CD4-positive, alpha-beta T cell treated with Interferon gamma for 1 hour (primary cell): ENCODE measurements at places on chromosomes 2 and 18.

DNA sequence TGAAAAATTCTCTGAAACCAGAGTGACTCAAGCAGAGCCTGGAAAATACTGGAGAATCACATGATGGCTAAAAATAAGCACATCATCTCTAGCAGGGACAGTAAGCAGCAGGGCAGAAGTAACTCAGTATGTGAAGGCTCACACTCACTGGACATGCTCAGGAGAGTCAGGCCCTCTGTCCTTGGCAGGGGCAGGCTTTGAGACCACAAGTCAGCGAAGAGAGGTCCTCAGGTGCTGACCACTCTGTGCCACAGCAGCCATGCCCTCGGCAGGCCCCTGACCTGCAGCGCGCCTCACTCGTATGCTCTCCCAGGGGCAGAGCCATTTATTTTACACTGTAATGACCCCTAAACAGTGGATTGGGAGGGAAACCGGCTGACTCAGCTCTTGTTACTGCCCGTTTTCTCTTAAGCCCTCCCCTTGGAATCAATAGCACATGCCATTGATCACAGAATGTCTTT lies 76.8 kb downstream of the MAPRE2 start:
- no peak for DNase-seq

GRCh38 chr2:119741868-119742267 lies 17.9 kb upstream of the PTPN4 start:
- no peak for DNase-seq

DNA sequence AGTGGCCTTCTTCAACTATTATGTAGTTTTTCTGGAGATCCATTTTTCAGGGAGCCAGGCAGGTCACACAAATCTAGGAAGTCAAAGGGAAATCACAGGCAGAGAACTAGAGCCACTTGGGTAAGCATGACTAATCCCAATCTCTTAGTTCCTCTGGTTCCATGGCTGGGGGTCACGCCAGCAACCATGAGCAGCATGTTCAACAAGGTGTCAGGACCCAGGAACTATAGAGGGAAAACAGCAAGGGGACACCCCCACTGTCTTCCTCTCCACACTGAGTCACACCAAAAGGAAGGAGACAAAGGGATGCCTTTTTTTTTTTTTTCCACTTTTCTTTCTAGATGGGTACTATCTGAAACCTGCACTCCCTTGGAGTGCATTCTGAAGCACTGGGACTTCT lies 250.9 kb downstream of the OTX1 start:
- DNase-seq, result no peak

GRCh38 chr2:69386360-69386759 lies 667 bp downstream of the GFPT1 start:
- DNase-seq, result no peak

GRCh38 chr2:213018340-213018901 lies 133.0 kb downstream of the IKZF2 start:
- DNase-seq, result no peak

GRCh38 chr18:72235422-72235821 lies 308.7 kb downstream of the CBLN2 start:
- DNase-seq, result no peak

DNA sequence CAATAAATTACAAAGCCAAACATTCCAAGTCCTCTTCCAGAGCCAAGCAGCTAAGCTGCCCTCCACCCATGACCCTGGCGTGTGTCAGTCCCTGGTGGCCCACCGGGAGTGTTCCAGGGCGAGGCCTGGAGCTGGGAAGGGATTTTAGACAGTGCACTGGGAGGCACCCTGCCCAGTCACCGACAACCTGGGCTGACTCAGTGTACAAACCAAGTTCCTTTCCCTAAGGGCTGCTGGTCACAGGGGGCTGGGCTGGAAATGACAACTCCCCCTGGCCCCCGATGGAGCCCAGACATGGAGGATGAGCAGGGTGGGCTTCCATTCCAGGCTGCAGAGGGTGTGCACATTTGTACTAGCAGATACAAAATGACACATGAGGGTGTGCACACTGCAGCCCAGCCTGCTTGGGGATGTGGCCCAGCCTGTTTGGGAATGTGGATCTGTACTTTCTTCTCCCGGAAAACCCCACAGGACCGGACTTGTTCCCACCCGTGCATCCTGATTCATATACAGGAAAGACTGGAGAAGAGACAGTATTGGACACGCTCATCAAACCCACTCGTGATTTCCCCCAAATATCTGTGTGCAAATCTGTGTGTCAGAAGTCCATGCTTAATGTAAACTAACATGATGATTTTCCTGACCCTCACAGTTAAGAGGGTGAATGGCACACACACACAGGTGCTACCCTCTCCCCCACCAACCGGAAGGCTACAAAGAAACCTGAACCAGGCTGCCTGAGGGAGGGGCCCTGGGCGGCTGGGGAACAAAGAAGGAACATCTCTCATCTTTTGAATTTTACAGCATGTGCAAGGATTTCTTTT lies 58.9 kb downstream of the NDUFA10 start:
- DNase-seq, result no peak

DNA sequence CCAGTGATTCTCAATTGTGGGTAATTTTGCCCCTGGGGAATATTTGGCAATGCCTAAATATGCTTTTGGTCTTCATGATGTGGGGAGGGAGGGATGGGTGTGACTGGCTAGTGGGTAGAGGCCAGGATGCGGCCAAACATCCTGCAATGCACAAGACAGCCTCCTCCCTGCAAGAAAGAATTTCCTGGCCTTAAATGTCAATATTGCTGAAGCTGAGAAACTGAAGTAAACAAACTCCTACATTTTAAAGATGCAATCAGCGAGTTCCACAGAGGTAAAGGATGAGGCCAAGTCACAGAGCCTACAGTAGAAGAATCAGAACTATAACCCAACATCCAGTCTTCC lies 272.9 kb upstream of the EPHA4 start:
- no peak for DNase-seq

GRCh38 chr2:54741250-54741649 lies 17.8 kb downstream of the EML6 start:
- DNase-seq, result no peak

GRCh38 chr2:204726831-204727230 lies 181.6 kb downstream of the PARD3B start:
- no peak for DNase-seq
